ENCODE measurements at places on chromosomes 6 and 20.

DNA sequence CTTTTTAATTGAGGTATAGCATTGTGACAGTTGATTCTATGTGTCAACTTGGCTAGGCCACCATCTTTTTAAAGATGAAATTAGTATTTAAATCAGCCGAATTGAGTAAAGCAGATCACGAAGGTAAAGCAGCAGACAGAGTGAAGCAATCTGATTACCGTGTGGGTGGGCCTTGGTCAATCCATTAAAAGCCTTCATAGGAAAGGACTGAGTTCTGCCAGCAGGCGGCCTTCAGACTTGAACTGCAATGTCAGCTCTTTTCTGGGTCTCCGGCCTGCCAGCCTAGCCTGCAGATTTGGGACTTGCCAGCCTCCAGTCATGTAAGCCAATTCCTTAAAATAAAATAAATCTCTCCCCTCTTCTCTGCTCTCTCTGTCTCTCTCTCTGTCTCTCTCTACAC, 22.4 kb upstream of the TGM2 start:
- no peak for DNase-seq

GRCh38 chr6:36120539-36120938, 9.8 kb upstream of the MAPK13 start:
- DNase-seq = no peak

- DNase-seq = no peak
These were observed 243.3 kb downstream of the EPHA7 start for GRCh38 chr6:93176070-93176469.

GRCh38 chr20:61046721-61047351, 205.2 kb upstream of the CDH4 start:
- DNase-seq = no peak

DNA sequence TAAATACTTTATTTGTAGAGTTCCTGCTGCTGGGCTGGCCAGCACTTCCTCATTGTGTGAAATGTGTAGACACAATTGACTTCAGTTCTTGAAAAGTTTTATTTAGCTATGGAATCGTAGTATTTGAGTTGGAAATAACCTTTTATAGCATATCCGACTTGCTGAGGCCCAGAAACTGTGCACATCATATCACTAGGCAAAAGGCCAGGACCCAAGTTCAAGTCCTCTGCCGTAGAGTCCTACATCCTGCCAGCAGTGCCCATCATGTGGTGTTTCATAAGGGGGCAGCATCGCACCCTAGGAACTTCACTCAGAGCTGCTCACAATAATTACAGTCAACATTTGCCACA, 207.7 kb upstream of the SNX9 start:
- no peak for DNase-seq

DNA sequence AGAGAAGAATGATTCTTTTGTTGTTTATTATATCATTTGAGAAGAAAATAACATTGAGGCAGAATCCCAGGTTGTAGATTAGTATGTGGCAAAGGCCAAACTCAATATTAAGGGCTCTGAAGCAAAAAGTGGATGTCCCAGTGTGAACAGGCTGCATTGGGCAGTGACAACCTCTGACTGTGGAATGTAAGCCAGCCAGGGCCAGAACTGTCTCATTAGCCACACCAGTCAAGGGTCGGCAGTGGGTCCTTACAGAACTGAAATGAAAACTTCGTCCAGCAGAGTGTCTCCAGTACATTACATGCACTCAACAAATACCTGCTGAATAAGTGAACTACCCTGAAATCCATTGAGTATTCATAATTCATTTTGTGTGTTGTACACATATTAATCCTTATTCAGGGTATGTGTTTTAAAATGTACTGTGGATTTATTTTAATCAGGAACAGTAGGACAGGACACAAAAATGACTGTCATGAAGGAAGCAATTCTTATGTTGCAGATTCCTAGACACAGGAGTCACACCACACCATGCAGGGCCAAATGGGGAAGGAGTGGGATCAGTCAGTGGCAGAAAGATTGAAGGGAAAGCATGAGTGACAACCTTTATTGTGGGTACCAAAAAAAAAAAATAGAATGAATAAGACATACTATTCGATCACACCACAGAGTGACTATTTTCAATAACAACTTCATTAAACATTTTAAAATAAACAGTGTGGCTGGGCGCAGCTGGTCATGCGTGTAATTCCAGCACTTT, 64.9 kb upstream of the UTRN start:
- no peak for DNase-seq

- no peak for DNase-seq
These were observed 303.0 kb upstream of the GJE1 start for GRCh38 chr6:141829566-141830360.

DNA sequence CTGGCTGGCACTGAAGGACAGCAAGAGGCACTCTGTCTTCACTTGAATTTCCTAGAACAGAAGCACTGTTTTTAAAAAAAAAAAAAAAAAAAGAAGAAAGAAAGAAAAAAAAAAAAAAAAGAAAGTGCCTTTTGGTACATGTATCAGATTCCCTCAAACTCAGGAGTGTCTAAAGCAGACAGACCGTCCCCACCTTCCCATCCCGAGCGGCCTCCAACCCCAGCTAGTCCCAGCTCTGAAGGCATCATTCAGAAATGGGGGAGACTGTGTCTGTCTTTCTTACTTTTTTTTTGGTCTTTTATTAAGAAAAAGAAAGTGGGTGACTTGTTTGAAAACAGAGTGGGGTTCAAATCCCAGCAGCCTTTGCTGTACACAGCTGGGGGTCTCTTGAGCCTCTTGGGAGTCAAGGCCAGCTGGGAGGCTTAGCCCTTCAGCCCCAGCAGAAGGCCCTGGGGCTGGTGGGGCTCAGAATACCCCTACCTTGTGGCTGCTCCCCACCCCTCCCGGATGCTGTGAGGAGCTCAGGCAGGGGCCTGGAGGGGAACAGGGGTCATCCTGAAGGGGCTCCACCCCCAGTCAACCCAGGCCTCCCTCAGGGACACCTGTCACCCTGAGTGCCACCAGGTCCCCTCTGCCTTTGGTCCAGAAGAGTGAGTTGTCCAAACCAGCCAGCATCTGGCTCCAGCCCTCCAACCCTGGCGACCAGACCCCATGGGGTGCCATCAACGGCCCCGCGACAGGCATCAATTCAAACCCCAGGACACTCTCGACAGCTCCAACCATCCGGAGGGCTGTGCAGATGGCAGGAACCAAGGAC, 128.3 kb downstream of the TAF4 start:
- DNase-seq = no peak

DNA sequence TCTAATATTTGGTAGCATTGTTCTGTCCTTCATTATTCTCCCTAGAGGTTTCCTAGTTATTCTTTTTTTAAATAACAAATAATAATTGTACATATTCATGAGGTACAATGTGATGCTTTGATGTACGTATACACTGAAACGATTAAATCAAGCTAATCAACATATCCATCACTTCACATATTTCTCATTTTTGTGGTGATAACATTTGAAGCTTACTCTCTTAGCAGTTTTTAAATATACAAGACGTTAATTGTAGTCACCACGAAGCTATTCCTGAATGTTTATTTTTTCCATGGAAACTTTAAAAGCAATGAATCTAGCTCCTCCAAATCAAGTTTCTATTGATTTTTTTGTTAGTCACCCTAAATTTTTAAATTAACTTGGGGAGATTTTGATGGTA, 116.5 kb upstream of the PRND start:
- no peak for DNase-seq

- no peak for DNase-seq
These were observed 54.4 kb upstream of the PBOV1 start for GRCh38 chr6:138272533-138273315.

GRCh38 chr6:144344646-144345045, 59.5 kb downstream of the UTRN start:
- no peak for DNase-seq

DNA sequence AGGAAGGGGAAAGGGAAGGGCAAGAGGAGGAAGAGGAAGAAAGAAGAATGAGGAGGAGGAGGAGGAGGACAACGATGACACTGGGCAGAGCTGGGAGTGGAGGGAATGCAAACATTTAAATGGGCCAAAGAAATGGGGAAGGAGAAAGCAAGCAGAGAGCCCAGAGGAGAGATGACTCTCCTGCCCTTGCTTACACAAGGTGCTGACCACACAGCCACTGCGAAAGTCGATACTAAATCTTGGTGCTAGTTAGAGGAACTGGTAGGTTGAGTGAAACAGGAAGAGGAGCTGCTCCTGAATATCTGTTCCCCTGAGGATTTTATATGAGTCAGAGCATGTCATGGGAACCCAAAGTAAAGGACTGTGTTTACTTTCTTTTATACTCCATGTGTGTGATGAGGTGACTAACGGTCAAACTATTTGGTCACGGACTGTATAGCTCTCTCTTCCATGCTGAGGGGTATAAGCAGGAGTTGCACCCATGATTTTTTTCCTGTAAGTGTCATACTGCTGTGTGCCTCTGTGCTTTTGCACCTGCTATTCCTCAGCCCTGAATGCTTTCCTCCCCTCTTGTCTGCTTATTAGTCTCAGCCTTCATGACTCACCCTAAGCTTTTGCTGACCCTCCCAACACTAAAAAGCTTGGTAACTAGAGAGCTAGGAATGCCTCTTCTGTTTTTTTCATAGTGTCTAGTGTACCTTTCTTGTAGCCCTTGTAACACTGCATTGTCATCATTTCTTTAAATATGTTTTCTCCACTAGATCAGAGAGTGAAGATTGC, 9.5 kb upstream of the PAQR8 start:
- DNase-seq = no peak
